Activated T-cell treated with anti-CD3 and anti-CD28 coated beads for 48 hours (primary cell): ENCODE measurements at places on chromosomes 3 and 15.

DNA sequence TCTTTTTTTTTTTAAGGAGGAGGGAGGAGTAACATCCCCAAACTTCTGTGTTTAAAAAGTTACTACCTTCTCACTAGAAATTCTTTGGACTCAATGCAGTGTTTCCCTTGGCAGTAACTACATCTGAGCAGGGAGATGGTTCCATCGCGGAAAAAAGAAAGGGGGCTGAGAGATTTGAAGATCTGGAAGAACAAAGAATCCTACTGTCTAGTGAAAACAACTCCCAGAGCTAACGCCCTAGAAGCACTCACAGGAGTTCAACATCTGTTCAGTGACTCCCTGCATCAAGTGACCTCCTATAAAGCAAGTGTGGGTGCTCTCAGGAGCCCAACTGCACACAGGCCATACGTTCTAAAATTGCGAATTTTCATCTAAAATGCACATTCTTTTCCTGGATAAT, 66.8 kb upstream of the PXYLP1 start:
- no peak for DNase-seq

GRCh38 chr3:152315623-152316022, 46.9 kb downstream of the MBNL1 start:
- no peak for DNase-seq

- DNase-seq, result no peak
Measured at GRCh38 chr15:75570126-75570845, 8.8 kb downstream of the PTPN9 start.

DNA sequence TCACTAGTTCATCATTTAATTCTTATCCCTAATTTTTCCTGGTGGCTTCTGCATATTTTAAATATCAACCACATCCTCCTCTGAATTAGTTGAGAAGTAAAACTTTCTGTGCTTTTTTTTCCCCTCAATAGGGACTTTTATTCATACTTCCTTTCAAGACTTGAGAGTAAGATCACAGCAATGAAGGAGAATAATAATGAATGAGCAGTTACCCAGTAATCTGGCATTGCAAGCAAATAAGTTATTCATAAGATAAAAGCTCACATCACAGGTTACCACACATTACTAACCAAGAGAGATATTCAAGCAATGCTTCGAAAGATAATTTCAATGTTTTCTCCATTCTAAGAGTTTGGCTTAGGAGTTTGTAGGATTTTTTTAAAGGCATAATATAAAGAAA, 50.3 kb downstream of the BTLA start:
- DNase-seq, result no peak

DNA sequence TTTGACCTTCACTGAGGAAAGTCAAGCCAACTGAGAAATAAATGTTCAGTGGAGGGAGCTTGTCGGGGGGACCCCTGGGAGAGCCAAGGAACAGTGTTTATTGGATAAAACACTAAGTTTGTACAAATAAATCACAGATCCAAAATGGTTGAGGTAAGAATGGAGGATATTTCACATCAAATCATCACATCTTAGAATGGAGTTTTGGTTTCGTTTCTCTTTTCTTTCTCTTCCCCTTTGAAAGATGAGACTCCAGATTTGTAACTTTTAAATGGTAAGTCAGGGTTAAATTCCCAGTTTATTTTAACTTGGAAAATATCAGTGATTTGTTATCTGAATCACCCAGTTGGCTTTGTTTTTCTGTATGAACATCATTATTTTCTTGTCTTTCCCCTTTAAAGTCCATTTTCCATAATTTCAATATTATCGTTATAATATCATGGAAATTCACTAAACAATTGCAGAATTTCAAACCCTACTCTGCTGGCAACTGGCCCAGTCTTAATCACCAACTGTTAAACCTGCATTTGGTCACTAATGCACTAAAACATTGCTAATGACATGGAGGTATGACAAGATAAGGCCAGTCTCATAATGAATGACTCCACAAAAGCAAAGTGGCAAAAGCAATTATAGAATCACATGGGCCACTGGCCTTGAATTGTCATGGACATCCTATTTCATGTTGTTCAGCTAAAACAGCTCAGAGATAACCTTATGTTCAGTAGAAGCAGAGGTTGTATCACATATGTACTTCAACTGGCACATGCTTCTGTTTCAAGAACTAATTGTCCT, 295.1 kb downstream of the SHOX2 start:
- DNase-seq, result no peak

- DNase-seq, result no peak
Measured at GRCh38 chr3:194333981-194334320, 17.2 kb downstream of the CPN2 start.

DNA sequence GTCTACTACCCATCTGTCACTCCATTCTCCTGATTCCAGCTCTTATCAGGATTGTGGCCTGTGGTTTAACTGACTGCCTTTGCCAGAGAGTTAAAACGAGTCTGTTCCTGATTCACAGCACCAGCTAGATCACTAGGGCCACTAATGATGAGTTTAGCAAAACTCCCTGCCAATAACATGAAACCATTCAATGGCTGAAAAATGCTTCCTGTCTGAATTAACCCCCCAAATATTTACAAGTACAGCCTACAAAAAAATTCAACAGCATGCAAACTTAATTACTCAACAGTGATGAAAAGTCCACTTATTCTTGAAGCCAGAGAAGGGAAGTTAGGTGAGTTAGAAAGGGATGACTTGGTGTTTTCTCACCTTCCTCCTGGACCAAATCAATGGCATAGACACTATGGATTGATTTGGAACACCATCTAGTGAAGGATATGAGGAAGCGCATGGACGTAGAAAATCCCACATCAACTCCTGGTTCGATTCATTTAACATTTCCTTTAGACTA, 141.4 kb downstream of the TGFBR2 start:
- no peak for DNase-seq

GRCh38 chr15:95446854-95447253, 883.6 kb upstream of the NR2F2 start:
- DNase-seq, result no peak

DNA sequence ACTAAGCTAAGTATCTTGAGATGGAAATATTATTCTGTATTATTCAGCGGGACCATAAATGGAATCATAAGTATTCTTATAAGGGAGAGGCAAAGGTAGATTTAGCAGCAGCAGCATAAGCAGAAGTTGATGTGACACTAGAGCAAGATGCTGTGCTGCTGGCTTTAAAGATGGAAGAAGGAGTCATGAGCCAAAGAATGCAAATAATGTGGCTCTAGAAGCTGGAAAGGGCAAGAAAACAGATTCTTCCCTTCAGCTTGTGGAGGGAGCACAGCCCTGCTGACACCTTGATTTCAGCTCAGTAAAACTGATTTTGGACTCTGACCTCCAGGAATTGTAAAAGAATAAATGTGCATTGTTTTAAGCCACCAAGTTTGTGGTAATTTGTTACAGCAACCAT, 144.2 kb upstream of the ANKRD28 start:
- DNase-seq, result no peak

- DNase-seq, result no peak
Measured at GRCh38 chr15:89244574-89244903, 760 bp downstream of the FANCI start.

GRCh38 chr3:188881954-188882641, 289.7 kb upstream of the TPRG1 start:
- DNase-seq, result no peak

DNA sequence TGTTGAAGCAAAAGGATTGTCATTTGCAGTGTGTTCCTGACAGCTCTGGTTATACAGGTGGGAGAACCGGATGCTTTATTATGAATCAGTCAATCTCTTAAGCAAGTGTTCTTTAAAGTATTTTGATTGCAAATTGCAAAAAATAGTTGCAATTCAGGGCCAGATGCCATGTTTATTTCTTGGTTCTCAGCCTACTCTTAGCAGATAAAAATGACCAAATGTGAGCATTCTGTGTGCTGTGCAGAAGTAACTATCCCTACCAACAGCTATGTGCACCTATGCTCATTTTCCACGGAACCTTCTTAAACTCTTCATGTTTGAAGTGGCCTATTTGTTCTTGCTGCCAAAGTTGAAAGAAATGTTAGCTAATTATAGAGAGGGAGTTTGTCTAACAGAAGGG, 262.3 kb upstream of the RASGRP1 start:
- DNase-seq, result no peak

DNA sequence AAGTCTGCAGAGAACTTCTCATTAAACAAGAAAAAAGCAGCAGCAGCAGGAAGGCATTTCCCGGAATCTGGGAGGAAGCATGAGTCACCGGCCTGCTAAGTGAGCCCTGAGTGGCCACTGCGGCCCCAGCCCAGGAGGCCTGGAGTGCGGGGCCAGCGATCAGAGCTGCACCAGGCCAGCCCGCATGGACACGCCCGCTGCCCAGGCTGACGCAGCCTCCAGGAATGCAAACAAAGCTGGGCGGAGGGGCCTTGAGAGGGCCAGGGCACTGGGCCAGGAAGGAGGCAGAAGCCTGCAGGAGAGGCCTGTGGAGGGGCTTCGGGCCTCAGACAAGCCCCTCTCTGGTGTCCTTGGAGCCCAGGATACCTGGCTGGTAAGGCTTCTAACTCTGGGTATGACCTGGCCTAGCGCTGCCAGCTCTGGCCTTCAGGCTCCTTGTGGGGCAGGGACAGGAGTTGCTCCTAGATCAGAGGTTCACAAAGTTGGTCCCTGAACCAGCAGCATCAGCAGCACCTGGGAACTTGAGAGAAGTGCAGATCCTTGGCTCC, 101.2 kb downstream of the SMAD6 start:
- DNase-seq, result no peak

DNA sequence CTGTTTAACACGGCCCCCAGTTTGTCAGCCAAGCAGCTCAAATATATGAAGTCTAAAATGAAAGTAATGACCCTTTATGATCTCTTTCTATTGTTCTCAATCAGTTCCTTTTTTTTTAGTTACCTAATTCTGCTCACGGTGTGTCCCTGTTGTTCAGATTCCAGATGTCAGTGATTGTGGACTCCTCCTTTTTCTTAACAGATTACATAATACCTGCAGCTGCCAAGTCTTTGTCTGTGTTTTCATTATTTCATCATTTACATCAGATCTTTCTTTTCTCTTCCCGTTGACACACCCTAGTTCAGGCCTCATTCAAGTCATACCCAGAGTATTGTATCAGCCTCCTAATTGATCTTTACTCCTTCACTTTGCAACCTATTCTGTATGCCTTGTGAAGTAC, 56.1 kb upstream of the SKIL start:
- no peak for DNase-seq

GRCh38 chr15:22808240-22808639, 21.8 kb downstream of the NIPA1 start:
- DNase-seq, result no peak

- DNase-seq, result no peak
Measured at GRCh38 chr3:69426291-69426966, 40.5 kb upstream of the FRMD4B start.

- DNase-seq, result peak; percentile 27
Measured at GRCh38 chr3:142931222-142931621, 32.3 kb downstream of the PAQR9 start.

- no peak for DNase-seq
Measured at GRCh38 chr3:160810362-160811236, 54.6 kb downstream of the PPM1L start.

DNA sequence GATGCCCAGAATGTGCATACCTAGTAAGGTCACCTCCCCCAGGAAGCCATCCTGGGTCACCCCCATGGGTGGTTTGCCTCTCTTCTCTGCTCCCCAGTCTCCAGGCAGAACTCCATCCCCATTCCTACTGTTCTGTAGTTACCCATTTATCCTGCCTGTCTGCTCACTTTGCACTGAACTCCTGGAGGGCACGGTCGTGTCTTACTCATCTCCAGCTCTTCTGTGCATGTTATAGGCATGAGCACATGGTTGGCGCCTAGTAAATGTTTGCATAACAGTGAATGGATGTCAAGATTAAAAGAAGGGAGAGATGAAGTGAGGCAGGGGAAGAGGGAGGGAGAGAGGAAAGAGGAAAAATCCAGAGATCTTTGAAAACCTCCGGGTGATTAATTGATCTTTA, 208.4 kb upstream of the TRIM42 start:
- DNase-seq, result no peak
